IPS DF 19.7 (cell line): ENCODE measurements at places on chromosomes 7 and 10.

GRCh38 chr7:156616269-156617202, 24.0 kb upstream of the RNF32 start:
- no peak for DNase-seq

DNA sequence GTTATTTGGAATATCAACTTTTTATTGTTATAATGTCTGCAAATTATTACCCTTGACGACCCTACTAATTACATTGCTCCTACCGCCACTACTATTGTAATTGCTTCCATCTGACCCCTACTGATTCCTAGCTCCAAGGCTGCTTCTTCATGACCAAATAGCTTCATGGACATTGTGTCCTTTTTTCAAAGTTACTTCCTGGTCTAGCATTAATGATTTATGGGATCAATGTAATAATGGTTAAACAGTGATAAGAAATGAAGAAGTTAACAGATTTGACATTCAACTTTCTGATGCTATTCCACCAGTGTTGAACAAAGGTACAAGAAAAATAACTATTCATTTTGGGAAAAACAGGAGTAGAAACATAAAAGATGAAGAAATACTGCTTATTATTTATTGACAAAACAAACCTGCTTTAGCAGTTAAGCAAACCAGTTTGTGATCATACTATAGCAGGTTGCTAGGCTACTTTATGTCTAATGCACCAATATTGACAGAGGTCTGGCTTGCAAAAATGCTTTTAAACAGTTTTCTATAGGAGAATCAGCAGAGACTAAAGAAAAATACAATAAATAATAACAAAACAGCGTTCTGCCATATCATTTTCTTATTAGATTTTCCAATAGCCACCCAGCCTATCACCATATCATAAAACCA, 125.8 kb downstream of the PCLO start:
- no peak for DNase-seq

GRCh38 chr10:125953778-125954385, 57.5 kb downstream of the FANK1 start:
- DNase-seq, result no peak

DNA sequence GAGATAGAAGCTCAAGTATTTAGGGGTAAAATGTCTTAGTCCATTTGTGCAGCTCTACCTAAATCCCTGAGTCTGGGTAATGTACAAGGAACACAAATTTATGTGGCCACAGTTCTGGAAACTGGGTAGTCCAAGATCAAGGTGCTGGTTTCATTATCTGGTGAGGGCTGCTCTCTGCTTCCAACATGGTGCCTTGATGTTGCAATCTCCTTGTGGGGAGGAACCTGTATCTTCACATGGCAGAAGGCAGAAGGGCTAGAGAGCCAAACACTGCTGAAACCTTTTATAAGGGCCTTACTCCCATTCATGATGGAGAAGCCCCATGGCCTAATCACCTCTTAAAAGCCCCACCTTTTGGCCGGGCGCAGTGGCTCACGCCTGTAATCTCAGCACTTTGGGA, 8.7 kb upstream of the BAZ1B start:
- no peak for DNase-seq

DNA sequence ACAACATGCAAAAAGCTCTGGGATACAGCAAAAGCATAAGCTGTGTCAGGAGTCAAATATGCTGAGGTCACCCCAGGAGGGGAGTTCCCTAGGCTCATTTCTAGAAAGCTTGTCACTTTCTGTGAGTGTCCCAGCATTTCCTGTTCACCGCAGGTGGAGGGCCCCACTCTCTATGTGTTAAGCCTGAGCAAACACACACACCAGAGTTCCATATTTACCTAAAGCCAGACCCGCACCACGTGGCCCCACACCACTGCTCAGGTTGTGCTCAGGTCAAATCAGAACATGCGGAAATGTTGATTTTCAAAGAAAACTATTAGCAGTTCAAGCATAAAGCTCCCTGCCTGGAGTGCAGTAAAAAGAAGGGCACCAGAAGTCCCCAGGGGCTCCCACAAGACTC, 259.6 kb upstream of the PPP2R2D start:
- no peak for DNase-seq

- no peak for DNase-seq
Observed at GRCh38 chr7:23889566-23889965, 179.5 kb downstream of the STK31 start.

DNA sequence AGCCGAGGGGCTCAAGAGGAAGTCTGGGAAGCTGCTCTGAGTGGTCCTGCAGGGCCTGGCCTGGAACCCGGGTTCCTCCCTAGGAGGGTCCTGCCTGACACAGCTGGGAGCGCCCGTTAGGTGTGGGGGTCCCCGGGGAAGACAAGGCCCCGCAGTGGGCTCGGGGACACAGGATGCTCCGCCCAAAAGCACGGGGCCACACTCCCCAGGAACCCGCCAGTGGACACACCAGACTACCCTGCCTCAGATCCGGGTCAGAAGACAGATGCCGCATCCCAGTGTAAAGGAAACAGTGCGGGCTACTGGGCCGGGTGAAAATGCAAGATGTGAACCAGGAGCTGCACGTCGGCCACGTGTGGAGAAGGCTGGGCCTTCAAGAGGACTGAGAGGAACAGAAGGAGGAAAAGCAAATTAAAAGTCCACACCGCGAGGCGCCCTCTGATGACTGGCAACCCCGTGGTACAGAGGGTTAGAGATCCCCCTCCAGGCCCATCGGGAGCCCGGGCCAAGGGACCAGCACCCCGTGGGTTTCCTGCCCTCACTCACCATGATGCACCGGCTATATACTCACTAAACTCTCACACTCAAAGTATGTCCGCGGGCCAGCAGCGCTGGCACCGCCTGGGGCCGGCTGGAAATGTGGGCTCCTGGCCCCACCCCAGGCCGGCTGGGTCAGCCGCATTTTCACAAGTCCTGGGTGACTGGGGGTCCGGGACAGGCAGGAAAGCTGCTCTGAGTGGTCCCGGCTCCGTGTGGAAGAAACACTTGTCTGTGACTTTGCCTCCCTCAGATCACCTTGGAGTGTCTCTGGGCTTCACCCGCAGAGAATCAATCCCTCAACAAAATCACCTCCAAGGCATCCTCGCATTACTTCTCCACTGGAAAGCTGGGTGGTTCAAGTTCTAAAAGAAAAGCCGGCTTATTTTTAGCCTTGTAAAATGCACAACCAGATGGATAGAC, 6.1 kb downstream of the STK32C start:
- DNase-seq, result no peak

DNA sequence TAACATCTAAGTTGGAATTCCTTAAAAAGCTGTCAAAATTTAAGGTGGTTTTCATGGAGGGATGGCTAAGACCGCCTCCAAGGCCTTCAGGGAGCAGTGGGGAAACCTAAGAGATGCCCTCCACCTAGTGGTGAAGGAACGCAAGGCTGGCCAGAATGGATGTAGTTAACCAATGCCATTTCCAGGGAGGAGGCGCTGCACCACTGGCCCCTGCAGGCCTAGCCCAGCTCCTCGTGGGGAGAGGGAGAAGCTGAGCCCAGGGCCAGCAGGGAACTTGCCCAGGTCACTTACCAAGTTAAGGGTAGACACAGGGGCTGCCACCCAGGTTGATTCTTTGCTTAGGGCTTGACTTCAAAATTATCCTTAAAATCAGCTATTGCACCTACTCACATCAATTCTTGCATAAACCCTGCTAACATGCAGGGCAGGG, 32.0 kb downstream of the FIGNL1 start:
- DNase-seq, result peak; percentile 67

- no peak for DNase-seq
Observed at GRCh38 chr10:76408646-76409045, 977.2 kb downstream of the LRMDA start.

GRCh38 chr10:71476228-71477011, 79.7 kb downstream of the CDH23 start:
- no peak for DNase-seq

GRCh38 chr10:98569853-98570252, 123.1 kb upstream of the HPS1 start:
- DNase-seq, result no peak

DNA sequence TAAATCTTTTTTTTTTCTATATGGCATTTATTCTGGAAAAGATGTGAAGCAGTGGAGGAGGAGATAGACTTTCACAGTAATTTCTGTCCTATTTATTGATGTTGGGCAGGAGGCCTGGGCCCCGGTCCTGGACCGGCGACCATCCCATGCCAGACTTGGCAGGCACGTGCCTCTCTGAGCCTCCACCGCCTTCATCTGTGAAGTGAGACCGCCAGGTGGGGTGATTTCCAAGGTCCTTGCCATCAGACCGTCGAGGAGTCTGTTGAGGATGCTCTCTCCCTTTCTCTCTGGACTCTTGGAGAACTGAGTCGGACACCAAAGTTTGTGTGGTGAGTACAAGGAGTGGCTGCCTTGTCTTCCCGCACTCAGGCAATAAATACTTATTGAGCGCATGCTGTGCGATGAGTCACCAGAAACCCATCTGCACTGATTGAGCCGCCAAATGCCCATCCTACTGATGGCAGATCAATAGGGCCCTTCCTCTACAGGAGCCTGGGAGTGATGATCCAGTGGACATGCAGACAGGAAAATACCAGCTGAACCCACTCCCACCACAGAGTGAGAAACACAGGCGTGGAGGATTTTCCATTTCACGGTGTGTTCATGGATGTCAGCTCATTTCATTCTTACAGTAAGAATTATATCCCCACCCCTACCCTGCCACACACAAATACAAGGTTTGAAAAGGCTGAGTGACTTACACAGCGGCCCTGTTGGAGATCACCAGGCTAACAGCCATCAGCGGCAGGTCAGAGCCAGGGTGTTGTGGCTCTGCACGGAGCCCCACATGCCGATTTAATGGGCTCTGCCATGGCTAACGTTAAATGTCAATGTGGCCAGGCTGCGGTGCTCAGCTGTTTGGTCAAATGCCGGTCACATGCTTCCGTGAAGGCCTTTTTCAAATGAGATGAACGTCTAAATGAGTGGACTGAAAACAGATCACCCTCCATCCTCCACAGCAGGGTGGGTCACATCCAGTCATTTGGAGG, 11.5 kb upstream of the PRKAG2 start:
- DNase-seq, result no peak

DNA sequence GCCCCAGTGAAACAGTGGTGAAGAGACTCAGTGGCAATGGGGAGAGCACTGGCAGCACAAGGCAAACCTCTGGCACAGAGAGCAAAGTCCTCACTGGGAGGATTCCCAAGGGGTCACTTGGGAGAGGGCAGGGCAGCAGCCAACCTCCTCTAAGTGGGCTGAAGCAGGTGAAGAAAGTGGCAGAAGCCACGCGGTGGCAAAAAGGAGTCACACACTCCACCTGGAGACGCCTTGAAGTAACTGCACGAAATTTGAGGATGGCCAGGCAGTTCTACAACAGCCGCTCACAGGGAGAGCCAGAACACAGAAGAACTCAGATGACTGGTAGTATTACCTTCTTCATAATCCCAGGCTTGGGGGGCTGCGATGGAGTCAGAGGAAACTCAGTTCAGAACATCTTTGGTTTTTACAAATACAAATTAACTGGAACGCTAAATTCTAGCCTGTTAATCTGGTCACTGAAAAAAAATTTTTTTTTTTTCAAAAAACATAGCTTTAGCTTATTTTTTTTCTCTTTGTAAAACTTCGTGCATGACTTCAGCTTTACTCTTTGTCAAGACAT, 574 bp upstream of the IL6 start:
- peak; percentile 82 for DNase-seq

GRCh38 chr7:76304888-76305375, 2.5 kb downstream of the HSPB1 start:
- DNase-seq, result no peak

DNA sequence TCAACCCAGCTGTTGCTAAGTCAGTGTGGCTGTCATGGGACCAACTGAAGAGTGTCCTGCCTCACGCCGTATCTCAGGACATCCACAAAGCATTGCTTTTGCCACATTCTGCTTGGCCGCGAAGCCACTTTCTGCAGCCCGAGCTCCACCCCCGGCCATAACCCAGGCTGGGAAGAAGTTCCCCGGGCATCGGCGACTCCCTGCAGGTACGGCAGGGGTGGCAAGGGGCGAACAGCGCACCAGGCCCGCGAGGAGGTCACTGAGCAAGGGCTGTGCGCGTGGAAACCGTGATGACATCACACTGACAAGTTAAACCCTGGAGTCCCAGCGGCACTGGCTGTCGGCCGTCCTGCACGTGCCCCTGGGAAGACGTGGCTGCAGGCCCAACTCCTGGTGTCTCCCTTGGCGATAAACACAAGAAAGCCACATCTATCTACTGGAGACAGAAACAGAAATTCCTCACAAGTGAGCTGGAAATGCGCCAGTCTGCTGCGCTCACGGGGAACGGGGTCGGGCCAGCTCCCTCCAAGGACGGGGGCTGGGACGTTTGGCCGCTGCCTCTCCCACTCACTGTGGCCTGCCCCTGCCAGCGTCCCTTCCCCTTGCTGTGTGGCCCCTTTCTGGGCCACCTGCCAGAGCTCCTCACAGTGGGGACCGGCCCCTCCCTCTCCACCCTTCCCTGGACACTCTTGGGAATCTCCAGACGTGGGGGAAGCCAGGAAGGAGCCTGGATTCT, 326.3 kb downstream of the DNAJB6 start:
- no peak for DNase-seq

DNA sequence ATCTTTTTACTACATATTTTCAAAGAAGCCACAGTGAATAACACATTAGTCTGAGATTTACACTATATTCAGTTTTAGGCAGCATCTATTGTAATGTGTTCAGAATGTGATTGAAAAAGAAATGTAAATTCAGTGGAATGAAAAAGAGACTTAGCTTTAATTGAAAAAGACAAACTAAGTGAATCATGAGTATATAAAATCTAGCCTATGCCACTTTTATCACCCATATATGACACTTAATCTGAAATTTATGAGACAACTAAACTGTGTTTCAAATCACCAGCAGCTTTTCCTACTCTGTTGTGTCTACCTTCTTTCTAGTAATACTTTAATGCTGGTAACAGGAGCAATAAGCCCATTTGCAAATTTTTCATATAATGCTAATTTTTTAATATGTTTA, 4.7 kb downstream of the SKAP2 start:
- DNase-seq, result no peak

DNA sequence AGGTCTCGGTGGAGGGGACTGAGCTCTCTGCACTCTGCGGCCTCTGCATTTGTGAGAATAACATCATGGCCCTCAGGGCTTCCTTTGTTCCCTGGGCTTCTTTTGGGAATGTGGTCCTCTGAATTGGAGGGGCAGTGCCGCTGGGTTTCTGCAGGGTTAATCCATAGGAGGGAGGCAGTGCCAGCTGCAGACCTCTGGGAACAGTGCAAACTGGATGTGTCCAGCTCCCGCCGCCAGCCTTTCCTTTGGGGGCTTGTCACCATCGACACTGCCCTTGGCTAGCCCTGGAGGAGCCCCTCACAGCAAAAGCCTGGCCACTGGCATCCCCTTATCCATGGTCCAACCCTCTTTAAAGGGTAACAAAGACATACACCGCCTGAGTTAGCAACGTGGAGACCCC, 174.0 kb downstream of the WDR37 start:
- no peak for DNase-seq
